Cardiac muscle cell (in vitro differentiated cells and primary cell): ENCODE measurements at places on chromosomes 2 and 18. TPM values are rescaled to one million over a fixed set of nuclear protein-coding genes. Genes with fewer than 3 reads are reported as not detected.

The DAPL1 gene
- polyA plus RNA-seq = not detected in 2 replicates

The CHRNG gene
- polyA plus RNA-seq = 0.28 and 0.37 TPM in 2 replicates

The SRBD1 gene
- polyA plus RNA-seq = 10.6 and 10.7 TPM in 2 replicates

The PLCD4 gene
- 1.7 and 3.3 TPM in 2 replicates for polyA plus RNA-seq

The SCN1A gene
- not detected in 2 replicates for polyA plus RNA-seq

The MAP3K20 gene
- 169 and 291 TPM in 2 replicates for polyA plus RNA-seq

The DPP10 gene
- 0.61 and 1.1 TPM in 2 replicates for polyA plus RNA-seq

The LBX2 gene
- polyA plus RNA-seq = 1.7 TPM in 1 of 2 replicates, not detected in the other

The COL6A3 gene
- 0.24 and 1.3 TPM in 2 replicates for polyA plus RNA-seq

The CNTNAP5 gene
- not detected in 2 replicates for polyA plus RNA-seq

The ERMN gene
- polyA plus RNA-seq = not detected in 2 replicates

The SH3RF3 gene
- polyA plus RNA-seq = 1.2 TPM in 2 replicates
